ENCODE measurements at places on chromosomes 5 and 9. TPM values are rescaled to one million over a fixed set of nuclear protein-coding genes. Genes with fewer than 3 reads are reported as not detected.

DNA sequence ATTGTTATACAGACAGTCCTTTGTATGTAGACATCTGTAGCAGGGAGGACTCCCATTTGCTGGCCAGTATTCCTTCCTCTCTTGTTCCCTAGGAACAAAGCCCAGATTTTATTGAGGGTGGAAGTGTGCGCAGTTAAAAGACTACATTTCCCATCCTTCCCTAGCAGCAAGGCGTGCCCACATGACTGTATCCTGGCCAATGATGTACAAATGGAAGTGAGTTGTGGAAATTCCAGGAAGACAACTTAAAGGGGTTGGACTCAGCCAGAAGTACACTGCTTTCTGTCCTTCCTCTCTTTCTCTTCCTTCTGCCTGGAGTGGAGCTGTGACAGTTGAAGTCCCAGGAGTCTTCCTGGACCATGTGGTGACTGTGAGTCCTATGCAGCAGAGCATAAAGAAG, 89.0 kb downstream of the HRH2 start:
- H3K4me1 ChIP-seq = no peaks in the 10 kb centered on the region
- H3K27me3 ChIP-seq = no peaks in the 10 kb centered on the region
- peak; percentile 58 for DNase-seq
- peak overlapping the region; percentile 27 for H3K4me3 ChIP-seq
- no peaks in the 10 kb centered on the region for H3K36me3 ChIP-seq

GRCh38 chr5:88673253-88674105, 209.5 kb downstream of the MEF2C start:
- no peaks in the 10 kb centered on the region for H3K36me3 ChIP-seq
- H3K27ac ChIP-seq = no peak overlapping the region
- H3K4me3 ChIP-seq = no peak overlapping the region
- peaks cover 5% of the 10 kb centered on the region for H3K4me1 ChIP-seq
- no peak for DNase-seq
- H3K27me3 ChIP-seq = peaks cover 100% of the 10 kb centered on the region

GRCh38 chr5:76971511-76971910, 18.7 kb downstream of the CRHBP start:
- H3K36me3 ChIP-seq = no peaks in the 10 kb centered on the region
- no peaks in the 10 kb centered on the region for H3K4me1 ChIP-seq
- H3K4me3 ChIP-seq = no peak overlapping the region
- no peak overlapping the region for H3K27ac ChIP-seq
- DNase-seq = no peak
- H3K27me3 ChIP-seq = no peaks in the 10 kb centered on the region

DNA sequence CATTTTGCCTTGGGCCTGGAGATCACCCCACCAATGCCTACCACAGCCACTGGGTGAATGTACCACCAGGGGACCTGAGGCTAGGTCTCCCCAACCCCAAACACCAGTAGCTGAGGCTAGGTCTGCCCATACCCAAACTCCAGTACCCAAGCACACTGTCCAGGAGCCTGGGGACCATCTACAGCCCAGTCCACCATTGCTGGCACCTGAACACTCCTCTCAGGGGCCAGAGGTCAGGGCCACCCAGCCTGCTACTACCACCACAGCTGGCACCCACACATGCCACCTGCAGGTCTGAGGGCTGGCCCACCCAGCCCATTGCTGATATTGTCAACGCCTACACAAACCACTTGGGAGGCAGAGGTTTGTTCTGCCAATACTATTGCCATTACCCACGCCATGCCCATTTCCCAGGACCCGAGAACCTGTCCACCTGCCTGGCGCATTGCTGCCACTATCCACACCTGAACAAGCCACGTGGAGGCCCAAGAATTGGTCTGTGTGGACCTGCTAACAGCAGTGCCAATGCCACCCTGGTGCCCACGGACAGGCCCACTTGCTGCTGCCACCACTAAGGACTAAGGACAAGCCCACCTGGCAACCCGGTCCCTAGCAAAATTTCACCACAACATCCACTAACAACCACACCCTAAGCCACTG, 59.2 kb downstream of the ZDHHC21 start:
- DNase-seq = no peak
- H3K36me3 ChIP-seq = no peaks in the 10 kb centered on the region
- H3K27ac ChIP-seq = no peak overlapping the region

GRCh38 chr5:81835814-81836367, 85.0 kb upstream of the SSBP2 start:
- no peak overlapping the region for H3K4me3 ChIP-seq
- peaks cover 23% of the 10 kb centered on the region for H3K4me1 ChIP-seq
- DNase-seq = no peak
- no peaks in the 10 kb centered on the region for H3K27me3 ChIP-seq
- no peaks in the 10 kb centered on the region for H3K36me3 ChIP-seq
- no peak overlapping the region for H3K27ac ChIP-seq

GRCh38 chr9:78472111-78472510, 175.2 kb downstream of the PSAT1 start:
- no peaks in the 10 kb centered on the region for H3K27me3 ChIP-seq
- H3K36me3 ChIP-seq = no peaks in the 10 kb centered on the region
- no peak overlapping the region for H3K27ac ChIP-seq
- no peak for DNase-seq
- H3K4me3 ChIP-seq = no peak overlapping the region

DNA sequence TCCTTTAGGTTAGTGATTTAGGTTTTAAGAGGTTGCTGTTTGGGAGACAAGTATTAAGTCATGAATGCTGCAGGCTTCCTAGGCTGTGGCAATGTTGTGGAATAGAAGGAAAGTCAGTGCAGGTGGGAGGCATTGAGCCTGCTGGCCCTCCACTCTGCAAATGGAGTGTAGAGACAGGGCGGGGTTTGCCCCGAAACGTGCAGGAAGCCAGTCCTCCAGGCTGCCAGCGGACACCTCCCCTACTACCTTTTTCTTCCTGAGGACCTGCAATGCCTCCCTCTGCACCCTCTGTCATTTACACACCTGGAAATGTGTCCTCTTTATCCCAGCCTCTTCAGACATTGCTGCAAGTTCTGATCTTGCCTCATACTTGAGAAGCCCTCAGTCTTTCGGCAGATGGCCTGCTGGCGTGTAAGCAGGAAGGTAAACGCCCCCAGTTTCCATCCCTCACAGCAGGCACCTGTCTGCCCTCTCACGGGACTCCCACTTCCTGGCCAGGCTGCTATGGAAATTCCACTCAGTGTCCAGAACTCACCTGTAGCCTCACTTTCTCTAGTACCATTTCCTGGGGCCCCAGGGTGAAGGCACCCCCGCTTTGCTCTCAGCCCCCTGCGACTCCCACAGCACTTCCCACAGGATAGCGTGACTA, 81.6 kb upstream of the BOD1 start:
- H3K4me1 ChIP-seq = no peaks in the 10 kb centered on the region
- no peak overlapping the region for H3K4me3 ChIP-seq
- H3K36me3 ChIP-seq = no peaks in the 10 kb centered on the region
- DNase-seq = no peak

- DNase-seq = peak; percentile 63
- no peaks in the 10 kb centered on the region for H3K36me3 ChIP-seq
- no peak overlapping the region for H3K4me3 ChIP-seq
- no peaks in the 10 kb centered on the region for H3K4me1 ChIP-seq
- no peaks in the 10 kb centered on the region for H3K27me3 ChIP-seq
Measured at GRCh38 chr9:10855847-10856246, 243.0 kb upstream of the PTPRD start.

DNA sequence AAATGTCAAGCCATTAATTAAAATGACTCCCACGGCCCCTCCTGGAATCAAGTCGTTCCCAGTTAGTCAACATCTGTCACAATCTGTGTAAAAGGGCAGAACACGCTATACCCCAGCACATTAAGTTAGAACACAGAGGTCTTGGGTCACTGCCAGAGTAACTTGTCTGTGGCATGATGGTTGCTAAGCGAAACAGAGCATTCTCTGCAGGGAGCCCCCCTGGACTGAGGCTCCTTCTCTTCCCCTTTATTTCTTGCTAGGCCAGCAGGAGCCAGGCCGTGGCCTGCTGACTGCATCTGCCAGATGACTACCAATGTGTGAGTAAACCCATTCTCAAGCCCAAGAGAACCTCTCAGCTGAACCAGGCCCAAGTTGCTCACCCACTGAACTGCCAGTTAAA, 51.9 kb upstream of the ZBED3 start:
- H3K4me3 ChIP-seq = no peak overlapping the region
- no peak overlapping the region for H3K27ac ChIP-seq
- peak; percentile 16 for DNase-seq
- peaks cover 23% of the 10 kb centered on the region for H3K4me1 ChIP-seq

DNA sequence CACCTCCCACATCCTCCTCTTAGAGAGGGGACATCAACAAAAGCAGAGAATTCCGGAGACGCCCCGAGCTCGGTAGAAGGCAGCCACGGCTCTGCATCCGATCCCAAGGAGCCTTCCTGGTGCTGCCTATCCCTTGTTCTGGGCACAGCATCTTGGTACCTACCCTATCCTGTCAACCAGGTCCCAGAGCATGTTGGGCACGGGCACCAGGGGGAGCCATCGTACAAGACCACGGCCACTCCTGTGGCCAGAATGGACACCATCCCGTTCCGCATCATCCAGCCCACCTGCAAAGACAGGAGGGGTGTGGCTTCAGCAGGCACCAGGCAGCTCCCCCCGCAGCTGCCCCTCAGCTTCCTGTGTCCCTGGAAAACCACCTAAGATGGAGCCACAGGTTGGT, 62.7 kb upstream of the ZNF354A start:
- no peaks in the 10 kb centered on the region for H3K27me3 ChIP-seq
- H3K4me3 ChIP-seq = no peak overlapping the region
- H3K27ac ChIP-seq = no peak overlapping the region
- no peaks in the 10 kb centered on the region for H3K4me1 ChIP-seq

DNA sequence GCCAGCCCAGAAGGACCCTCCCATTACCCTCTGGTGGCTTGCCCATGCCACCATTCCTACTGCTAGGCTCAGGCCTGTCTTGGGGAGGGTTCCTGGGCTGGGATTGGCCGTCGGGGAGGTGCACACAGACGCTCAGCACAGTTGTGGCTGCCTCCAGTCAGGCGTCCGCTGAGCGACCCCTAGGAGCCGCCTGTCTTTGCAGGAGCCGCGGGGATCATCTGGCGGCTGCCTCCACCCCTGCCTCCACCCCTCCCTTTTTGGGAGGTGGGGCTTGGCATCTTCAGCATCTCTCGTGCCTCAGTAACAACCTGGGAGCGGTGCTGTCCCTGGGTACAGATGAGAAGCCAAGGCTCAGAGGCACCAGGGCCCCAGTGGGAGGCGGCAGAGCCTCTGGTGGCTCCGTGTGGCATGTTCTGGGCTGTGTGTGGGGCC, 39.6 kb downstream of the RXRA start:
- H3K4me3 ChIP-seq = no peak overlapping the region
- peaks cover 21% of the 10 kb centered on the region for H3K4me1 ChIP-seq
- H3K27ac ChIP-seq = no peak overlapping the region
- DNase-seq = peak; percentile 79

DNA sequence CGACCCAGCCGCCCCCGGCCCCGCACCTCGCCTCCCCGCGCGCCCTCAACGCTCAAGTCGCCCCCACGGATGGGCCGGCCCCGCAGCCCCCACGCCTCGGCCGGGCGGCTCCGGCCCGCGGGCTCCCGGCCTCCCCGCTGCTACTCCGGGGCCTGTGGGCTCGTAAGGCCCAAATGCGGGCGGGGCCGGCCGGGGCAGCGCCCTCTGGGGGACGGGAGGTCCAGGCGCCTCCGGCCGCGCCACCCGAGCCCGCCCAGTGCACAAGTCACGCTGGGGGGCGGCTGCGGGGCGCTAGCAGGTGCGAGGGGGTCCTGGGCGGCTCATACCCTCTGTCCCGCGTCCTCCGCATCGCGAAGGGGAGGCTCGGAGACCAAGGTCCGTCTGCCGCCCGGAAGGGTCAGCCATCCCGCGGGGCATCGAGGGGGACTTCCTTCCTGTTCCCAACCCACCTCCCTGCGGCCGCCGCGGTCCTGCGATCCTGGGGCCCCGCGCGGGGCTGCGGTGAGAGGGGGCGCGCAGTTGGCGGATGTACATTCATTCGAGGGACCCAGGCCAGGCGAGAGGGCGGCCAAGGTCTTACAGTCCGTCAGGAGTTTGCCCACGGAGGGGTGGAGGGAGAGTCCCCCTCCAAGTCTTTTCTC, at the start of gene CIZ1:
CIZ1 (minus strand) TSS at position 167 of the 641 bp plus-strand sequence. CDS start 715 bp downstream, outside the sequence.
- H3K27ac ChIP-seq = no peak within 1 kb of the TSS
- H3K36me3 ChIP-seq = peaks cover 9% of the 10 kb centered on the region
- peaks cover 7% of the 10 kb centered on the region for H3K4me1 ChIP-seq
- no peaks in the 10 kb centered on the region for H3K27me3 ChIP-seq
- H3K4me3 ChIP-seq = peak within 1 kb of the TSS; percentile 96
- DNase-seq = peak; percentile 90

DNA sequence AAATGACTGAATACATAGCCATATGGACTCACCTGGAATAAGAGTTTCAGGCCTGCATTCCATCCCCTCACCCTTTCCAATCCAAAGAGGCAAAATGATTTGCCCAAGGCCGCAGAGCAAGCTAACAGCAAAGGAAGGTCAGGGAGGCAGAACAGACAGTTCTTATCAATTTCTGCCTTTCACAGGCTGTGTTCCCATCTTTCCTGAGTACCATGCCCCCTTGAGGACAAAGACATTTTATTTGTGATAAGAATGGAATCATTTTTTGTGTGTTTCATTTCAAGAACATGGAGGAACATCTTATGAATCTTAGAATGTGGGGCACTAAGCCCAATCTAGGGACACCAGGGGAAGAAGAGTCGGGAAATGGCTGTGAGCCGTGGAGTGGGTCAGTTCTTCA, 13.9 kb downstream of the LHFPL2 start:
- DNase-seq = no peak
- H3K27me3 ChIP-seq = no peaks in the 10 kb centered on the region
- H3K36me3 ChIP-seq = no peaks in the 10 kb centered on the region
- no peak overlapping the region for H3K27ac ChIP-seq
- H3K4me3 ChIP-seq = no peak overlapping the region
- H3K4me1 ChIP-seq = peaks cover 13% of the 10 kb centered on the region

- DNase-seq = no peak
- no peaks in the 10 kb centered on the region for H3K27me3 ChIP-seq
- H3K36me3 ChIP-seq = no peaks in the 10 kb centered on the region
- H3K4me3 ChIP-seq = no peak overlapping the region
Measured at GRCh38 chr5:96481009-96481786, 48.1 kb upstream of the PCSK1 start.

DNA sequence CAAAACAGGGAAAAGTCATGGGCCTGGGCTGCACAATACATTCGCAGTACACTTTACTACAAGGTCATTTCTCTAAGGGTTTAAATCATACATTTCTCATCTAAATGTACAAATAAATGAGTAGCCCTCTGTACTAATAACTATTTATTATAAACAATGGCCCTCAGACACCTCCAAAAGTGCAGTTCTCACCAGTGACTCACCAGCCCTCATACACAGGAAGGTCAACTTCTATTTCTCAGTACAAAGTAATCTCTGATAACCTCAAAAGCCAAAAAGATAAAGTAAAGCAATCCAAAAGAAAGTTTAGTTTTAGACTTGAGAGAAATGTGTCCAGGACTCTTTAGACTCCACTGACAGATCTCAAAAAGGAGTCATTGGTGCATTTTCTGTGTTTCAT, 1258.1 kb upstream of the CDH6 start:
- H3K36me3 ChIP-seq = no peaks in the 10 kb centered on the region
- H3K4me1 ChIP-seq = no peaks in the 10 kb centered on the region
- no peak overlapping the region for H3K4me3 ChIP-seq
- no peaks in the 10 kb centered on the region for H3K27me3 ChIP-seq
- H3K27ac ChIP-seq = no peak overlapping the region

Gene FCN2
- total RNA-seq = not detected

Gene MEF2C
- 0.26 TPM for total RNA-seq

Gene CTXN3
- total RNA-seq = 0.09 TPM

Gene DEPDC1B
- 142 TPM for total RNA-seq

Gene IFNA2
- total RNA-seq = not detected

Gene TNFSF8
- not detected for total RNA-seq

Gene CCNJL
- 8.4 TPM for total RNA-seq

All from neural progenitor cell (in vitro differentiated cells).